ENCODE measurements at places on chromosomes 4 and X.

- DNase-seq, result no peak
These were observed 104.7 kb upstream of the TRIM2 start for GRCh38 chr4:153099391-153100140.

DNA sequence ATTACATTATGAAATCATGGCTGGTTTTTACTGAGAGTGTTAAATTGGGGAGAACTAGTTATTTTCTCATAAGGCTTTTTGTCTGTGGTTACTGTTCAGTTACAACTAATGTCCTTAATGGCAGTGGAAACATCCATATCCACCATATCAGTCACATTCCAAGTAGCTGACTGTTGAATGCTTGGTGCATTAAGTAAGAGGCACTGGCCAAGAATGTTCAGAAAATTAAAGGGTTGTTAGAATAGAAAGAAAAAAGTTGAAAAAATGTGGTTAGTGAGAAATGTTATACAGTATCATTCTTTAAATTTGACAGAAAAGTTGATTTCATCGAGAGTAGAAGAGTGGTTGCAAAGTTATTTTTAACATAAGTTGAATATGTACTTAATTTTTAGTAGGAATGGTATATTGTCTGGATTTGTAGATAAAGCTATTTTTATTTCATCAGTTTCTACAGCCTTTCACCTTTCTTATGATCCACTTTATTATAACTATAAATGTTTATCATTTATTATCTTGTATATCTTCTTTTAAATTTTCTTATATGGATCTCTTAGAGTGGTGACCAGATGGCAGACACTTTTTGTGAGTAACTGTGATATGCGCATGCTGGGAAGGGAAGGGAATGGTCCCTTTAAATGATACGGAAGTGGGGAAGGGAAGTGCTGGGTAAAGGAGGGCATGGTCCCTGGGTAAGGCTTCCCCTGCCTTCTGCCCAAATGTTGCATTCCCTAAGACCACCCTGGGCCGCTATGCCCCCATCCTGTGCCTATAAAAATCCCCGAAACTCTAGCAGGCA, 2407.1 kb downstream of the ARAP2 start:
- DNase-seq, result no peak

DNA sequence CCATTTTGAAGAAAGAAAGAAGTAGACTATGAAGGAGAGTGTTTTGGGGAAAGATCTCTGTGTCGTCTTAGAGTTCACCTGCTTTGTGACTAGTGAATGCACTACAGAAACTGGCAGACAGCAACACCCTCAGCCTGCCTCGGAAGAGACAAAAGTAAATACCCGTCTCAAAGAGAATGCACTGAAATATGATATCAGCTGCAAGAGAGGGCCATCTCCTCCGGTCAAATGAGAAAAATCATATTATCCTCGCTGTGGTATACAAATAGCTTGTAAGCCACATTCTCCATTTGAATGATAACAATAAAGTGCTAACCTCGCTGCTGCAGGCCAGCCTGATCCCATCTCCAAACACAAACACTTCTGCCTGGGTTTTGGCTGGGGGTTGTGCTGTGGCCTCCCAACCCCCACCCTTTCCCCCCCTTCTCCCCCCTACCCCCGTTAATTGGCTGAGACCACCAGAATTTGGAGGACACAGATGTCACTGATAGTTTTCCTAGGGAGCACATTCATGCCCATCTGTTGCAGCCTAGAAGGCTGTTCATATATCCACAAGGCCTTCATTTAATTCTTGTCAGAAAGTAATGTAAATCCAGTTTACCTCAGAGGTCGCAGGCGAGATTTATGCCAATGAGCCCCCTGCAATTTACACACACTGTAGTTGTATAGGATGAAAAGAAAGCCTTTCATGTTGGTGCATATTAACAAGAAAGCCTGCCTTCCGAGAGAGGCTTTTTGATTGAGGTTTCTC, 46.3 kb downstream of the ALPK1 start:
- DNase-seq, result no peak

- peak; percentile 10 for DNase-seq
These were observed 13.3 kb downstream of the RNF4 start for GRCh38 chr4:2482192-2482591.

DNA sequence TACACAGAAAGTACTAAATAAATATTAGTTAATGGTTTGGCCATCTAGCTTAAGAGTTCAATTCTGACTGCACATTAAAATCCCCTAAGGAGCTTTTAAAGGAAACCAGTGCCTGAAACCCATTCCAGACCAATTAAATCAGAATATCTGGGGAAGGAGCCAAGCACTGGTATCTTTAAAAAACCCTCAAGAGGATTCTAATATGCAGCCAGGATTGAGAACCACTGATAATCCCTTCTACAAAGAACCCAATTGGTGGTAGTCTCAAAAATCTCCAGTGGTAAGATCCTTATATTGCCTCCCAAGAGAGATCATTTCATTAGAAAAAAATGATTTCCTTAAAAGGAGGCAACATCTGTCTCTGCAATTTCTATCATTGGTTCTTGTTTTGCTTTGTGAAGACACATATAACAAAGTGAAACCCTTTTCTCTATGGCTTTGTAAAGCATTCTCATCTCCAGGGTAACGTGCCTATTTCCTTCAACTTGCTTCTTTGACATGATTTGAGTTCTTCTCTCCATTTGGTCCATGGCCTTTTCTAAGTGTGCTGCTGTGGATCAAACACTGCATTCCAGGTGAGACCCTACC, 3.5 kb downstream of the GPR34 start:
- no peak for DNase-seq

- DNase-seq, result no peak
These were observed 180.4 kb upstream of the FAT1 start for GRCh38 chr4:186904101-186904500.

- no peak for DNase-seq
These were observed 26.4 kb upstream of the SMIM14 start for GRCh38 chr4:39664828-39665731.

GRCh38 chr4:127174616-127175015, 458.1 kb upstream of the INTU start:
- no peak for DNase-seq

DNA sequence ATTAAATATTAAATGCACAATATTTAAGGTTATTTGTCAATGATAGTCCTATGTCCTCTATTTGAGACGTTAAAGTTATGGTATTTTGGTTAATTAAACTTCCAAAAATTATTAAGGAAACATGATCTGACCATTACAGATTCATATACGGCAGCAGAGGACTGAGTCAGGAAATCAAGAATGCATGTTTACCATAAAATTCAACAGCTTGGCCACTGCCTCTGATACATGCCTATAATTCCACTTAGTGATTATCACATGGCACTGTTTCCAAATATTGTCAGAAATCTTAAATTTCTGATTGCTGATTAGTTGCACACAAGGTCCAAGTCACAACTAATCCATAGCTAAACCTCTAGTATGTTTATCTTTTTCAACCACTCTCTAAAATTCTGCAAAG, 232.2 kb upstream of the UGT8 start:
- DNase-seq, result no peak

GRCh38 chr4:1971456-1972200, 37.1 kb downstream of the NELFA start:
- no peak for DNase-seq

DNA sequence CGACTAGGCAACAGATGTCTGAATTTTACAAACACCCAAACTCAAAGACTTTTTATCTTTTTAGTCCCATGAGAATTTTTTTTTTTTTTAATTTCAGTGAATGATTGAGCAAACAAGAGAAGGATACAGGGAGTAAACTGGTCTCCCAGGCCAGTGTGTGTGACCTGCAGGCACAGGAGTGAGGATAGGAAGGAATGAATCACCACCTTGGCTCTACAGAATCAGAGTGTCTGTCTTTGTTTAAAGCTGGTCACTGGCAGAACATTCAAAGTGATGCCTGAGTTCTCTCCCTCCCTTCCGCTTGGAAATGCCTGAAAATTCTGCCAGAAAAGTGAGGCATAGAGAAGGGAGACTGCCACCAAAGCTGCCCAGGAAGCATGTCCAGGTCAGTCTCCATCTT, 69.5 kb downstream of the PARM1 start:
- no peak for DNase-seq

GRCh38 chr4:158929939-158930638, 161.3 kb downstream of the FNIP2 start:
- DNase-seq, result no peak

All from GM10248 (cell line).